ENCODE measurements at places on chromosomes 5 and 9.
A peak's percentile ranks its signal among the peaks of the same experiment; 100 is the strongest.

- no peak for DNase-seq
Measured at GRCh38 chr5:176388003-176388443, 375 bp downstream of the NOP16 start.

- DNase-seq: no peak
Measured at GRCh38 chr9:35333551-35333950, 156.4 kb upstream of the RUSC2 start.

DNA sequence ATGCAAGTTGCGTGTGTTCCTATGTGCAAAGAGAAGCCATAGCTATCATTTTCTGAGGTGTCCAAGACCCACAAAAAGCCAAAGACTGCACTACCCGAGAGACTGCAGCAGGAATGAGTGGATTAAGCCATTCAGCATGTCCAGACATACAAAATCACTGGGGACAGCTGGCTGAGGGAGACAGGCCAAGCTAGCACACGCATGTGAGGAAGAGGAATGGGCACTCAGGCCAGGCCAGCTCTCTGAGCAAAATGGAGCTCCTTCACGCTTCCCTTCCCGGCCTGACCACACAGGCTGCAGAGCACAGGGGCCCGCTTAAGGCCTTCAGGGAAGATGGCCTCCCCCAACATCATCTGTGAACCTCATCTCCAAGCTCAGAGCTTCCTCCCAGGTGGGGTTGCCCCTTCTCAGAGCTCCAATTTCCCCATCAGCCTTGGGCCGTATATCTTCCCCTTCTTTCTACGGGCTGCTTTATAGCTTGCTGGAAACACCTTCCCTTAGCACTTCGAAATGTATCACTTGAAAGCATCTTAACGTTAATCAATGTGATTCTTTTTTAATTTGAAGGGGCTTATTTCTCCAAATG, 8.4 kb downstream of the DCANP1 start:
- no peak for DNase-seq

DNA sequence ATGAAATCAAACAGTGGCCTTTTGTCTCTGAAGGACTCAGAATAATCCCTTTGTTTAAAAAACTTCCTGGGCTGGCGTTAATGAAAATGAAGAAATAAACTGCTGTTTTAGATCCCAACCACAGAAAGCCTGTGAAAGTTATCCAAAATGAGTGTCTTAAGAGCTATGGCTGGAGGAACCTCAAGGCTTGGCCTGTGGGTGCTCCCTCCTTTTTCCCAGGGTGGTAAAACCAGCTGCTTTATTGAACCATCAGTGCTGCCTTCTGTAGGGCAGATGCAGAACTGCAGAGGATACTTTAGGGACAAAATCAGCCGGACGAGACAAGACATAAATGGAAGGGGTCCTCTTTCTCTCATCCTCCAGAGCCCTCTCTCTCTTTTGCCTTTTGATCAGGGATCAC, 100.9 kb downstream of the SMARCA2 start:
- no peak for DNase-seq

GRCh38 chr5:141872496-141873356, 5.5 kb downstream of the PCDH1 start:
- DNase-seq: no peak

GRCh38 chr5:122312591-122313406, 762 bp downstream of the SNCAIP start:
- DNase-seq: peak; percentile 61

DNA sequence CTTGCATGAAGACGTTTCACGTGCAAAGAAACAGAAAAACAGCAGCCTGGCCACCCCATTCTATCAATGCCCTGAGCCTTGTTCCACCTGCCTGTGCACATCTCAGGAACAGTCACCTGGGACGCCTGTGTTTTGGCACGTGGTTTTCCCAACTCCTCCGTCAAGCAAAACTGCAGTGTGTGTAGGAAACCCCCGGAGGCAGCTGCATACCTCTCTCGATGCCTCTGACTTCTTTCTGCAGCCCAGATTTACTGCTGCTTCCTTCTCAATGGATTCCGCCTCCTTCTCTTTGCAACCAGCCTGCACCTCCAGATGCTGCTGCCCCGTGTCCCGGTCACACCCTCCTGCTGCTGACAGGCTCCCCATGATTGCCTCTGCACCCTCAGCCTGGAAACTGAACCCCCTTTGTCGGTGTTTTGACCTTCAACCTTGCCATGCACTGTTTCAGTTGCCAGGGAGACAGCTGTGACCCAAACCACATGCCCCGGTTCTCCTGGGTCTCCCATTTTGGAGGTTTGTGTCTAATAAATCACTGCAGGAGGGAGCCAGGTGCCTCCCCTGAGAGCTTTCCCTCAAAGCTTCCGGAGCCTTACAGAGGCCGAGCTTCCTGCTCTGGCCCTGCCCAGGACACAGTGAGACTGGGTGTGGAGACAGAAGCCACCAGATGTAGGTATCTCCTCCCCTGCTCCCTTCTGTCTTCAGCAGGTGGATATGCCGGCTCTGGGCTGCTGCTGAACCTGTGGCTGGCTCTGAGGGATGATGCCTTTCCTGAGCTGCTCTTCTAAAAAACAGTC, 395.5 kb upstream of the IRX1 start:
- no peak for DNase-seq

DNA sequence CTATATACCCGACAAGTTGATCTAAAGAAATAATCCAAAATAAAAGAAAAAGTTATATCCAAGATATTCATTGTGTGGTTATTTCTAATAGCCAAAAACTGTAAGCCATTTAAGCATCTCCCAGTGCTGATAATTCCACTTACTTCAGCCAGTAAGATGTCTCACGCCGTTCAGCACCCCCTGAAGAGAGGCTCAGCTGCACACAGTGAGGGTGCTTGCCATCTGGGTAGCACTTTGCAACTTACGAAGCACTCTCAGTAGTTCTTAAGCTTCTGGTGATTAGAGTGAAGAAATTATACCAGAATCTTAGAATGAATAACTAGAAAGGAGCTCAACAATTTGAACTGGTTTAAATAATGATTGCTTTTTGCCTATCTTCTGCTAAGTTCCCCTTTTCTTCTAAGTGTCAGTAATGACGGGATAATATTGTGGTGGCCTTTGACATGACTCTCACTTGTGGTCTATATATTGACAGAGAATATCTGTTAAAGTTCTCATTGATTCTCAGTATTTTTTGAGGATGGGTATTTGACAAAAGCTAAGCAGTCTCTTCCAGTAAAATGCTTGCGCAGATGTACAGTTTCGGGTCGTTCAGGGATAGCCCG, 26.2 kb upstream of the LTC4S start:
- no peak for DNase-seq

DNA sequence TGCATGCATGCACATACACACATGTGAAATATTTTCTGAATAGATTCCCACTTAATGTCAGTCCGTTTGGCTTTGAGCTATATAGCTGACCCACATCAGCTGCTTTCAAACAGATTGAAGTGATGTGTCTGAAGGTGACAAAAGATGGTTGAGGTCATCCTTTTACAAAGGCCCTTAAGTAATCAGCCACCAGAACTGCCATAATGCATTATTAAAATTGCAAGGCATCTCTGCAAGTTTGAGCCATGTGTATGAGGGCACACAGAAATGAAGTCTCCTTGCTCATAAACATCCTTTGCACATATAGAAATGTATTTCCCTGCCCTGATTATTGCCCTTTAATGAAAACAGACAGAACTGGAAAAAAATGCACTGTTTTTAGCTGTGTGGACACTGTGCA, 1043.0 kb upstream of the C9orf72 start:
- DNase-seq: no peak

- no peak for DNase-seq
Measured at GRCh38 chr5:179113143-179113530, 53.0 kb downstream of the ZNF354C start.

GRCh38 chr5:181221105-181221791, 1.8 kb upstream of the TRIM41 start:
- no peak for DNase-seq

DNA sequence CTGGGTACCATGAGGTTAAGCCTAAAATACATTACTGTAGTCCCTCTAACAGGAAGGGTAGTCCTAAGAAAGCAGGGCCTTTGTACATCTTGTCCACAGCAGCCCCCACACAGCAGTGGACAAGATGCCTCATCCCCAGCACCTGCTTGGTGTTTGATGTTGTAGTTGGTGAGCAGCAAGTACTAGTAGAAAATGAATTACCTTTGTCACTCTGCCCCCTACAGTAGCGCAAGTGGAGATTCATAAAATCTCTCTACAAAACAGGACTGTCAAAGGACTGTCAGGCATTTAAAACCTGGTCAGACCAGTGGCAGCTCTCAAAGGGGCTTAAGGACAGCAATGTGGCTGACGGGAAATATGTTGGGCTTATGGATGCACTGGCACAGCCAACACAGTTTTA, 122.5 kb downstream of the TMEM174 start:
- DNase-seq: peak; percentile 45

- DNase-seq: no peak
Measured at GRCh38 chr9:130713286-130713960, 19.8 kb downstream of the EXOSC2 start.

- DNase-seq: no peak
Measured at GRCh38 chr9:90219548-90220118, 423.0 kb downstream of the DIRAS2 start.

- DNase-seq: no peak
Measured at GRCh38 chr5:68196876-68197275, 18.7 kb upstream of the PIK3R1 start.

GRCh38 chr9:132141344-132141947, 20.4 kb upstream of the NTNG2 start:
- peak; percentile 61 for DNase-seq

DNA sequence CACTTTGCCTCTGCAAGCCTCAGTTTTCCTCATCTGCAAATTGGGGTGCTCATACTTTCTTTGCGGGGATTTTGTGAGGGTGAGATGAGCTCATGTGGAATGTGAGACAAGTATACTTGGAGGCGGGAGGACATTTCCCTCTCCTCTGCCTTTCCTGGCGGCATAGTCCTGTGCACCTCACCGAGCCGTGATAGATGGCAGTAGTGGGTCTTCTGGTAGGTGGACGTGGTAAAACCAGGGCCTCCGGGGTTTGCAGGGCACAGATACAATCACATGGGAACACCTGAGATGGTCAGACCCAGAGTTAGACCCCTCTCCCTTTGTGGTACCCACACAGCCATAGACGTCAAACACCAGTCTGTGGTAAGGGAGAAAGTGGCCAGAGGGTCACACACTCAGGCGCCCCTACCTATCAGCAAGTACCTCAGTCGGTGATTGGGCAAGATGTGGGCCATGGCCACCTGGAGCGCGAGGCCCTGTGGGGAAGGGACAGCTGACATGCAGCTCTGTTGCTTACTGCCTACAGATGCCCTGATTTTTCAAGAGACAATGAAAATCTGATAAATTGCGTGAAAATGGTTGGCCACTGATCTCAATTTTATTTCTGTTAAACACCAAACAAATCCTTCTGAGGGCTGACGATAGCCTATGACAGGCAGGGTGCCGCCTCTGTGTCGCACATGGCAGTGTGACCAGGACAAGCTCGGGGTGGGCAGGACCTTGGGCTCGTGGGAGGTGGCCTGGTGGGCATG, 9.9 kb downstream of the ERGIC1 start:
- DNase-seq: no peak

DNA sequence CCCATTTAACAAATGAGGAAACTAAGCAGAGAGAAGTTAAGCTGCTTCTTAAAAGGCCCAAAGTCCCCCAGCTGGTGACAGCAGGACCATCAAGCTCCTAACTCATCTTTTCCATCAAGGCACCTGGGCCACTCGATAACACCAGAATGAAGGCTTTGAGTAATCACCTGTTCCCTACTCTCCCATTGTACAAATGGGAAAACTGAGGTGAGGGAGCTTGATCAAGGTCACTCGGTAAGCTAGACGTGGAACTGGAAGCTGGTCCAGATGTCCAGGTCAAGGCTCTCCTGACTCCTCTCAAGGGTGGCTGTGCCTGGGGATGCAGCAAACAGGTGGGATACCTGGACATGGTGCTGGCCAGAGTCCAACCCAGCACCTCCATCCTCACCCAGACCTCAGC, 90.6 kb upstream of the SHB start:
- no peak for DNase-seq

DNA sequence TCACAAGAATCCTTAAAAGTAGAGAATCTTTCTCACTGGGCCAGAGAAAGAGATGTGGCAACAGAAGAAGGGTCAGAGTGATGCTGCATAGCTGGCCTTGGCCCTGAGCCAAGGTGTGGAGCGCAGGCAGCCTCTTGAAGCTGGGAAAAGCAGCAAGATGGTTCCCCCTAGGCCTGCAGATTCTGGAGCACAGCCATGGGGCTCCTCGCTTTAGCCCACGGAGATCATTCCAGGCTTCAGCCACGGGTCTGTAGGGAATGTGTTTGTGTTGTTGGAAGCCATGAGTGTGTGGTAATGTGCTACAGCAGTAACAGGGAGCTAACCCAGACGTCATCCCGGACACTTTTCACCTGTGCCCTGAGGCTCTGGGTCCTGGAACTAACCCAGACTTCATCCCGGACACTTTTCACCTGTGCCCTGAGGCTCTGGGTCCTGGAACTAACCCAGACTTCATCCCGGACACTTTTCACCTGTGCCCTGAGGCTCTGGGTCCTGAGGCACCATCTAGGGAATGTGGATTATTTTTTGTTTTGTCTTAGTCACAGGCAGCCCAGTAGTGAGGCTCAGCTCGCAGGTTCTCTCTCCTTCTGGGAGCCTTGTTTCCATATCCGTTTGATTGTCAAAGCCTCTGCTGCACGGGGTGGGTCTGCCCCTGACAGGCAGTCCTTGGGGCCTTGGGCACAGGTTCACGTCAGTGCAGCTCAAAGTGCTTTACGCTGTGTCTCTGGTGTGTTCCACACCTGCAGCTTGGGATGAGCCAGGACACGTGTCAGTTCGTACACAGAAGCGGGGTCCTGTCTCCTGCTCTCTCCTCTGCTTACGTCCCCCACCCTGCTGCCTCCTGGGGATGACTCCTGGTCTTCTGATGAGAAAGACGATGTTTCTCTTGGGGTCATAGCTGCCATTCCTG, 56.3 kb upstream of the EXOC3 start:
- DNase-seq: no peak

DNA sequence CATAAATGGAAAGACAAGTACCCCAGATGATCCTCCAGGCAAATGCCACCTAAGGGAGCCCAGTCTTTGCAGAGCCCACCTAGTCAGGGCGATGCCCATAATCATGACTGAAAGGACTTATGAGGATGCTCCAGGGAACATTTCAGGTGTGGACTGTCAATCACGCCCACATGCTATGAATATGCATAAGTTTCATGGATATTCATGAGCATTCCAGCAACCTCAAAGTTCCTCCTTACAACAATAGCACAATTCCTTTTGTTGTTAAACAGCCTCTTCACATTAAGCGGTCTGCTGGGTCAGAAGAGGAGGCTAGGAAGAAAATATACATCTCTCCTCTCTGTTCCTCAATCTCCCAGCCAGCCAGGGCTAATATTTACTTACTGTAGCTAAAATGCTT, 161.6 kb downstream of the C5orf15 start:
- DNase-seq: no peak

DNA sequence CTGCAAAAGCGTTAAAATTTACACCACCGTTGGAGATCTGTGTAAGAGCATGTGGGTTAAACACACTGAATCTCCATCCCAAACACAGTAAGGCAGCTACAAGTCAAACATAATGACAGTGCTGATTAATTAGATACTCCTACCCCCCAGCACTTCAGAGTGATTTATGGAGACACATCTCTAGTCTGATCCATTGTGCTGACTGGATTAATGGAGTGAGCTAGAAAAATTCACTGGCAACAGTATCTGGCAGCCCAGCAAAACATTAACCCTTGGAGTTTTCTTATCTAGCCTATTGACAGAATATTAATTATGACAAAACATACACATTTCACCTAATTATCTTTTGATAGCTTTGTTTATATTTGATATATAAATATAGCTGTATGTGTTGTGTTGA, 188.6 kb upstream of the ISL1 start:
- DNase-seq: peak; percentile 91

- DNase-seq: no peak
Measured at GRCh38 chr9:113966394-113966793, 90.3 kb downstream of the ZNF618 start.

Data from NCI-H748 treated with DMSO at 0.1 percent for 48 hours (cell line).